ENCODE measurements at places on chromosomes 1 and 21.
A peak's percentile ranks its signal among the peaks of the same experiment; 100 is the strongest.

DNA sequence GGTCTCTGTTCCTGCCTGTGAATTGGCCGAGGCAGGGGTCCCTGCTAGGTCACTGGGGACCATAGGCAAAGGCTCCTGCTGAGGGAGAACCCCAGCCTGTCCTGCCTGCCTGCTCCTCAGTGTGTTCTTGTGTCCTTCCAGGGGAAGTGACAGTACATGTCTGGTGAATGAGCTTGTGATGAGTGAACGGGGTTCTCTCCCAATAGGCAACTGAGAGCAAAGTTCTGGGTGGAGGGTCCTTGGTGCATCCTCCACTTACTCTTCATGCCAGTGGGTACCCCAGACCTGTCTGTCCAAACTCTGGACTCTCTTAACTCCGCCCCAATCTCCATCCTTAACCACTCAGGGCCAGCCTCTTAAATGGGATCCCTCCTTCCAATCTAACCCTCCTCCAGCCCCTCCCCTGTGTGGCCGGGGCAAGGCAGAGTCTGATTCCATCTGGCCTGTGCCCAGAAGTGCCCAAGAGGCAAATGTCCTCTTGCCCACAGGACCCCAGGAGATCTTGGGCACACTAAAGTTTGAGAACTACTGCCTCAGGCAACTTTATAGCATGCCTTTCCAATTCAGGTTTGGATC lies 2.0 kb downstream of the XKR8 start:
- DNase-seq = no peak

DNA sequence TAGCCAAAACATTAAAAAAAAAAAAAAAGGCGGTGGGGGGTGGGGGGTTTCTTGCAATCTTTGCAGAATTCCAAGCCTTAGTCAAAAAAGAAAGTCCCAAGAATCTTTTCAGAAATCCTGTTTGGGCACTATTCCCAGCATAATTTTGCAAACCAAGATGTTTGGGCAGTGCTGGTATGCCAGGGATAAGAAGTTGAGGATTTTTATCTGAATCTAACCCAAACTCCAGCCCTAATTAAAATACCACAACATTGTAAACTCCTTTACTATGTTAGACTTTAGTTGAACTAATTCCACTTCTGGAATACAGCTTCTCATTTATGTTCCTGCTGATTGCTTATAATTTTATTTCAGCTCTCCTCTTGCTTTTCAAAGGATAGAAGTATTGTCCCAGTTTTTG lies 504.1 kb upstream of the ADGRL2 start:
- DNase-seq = no peak

DNA sequence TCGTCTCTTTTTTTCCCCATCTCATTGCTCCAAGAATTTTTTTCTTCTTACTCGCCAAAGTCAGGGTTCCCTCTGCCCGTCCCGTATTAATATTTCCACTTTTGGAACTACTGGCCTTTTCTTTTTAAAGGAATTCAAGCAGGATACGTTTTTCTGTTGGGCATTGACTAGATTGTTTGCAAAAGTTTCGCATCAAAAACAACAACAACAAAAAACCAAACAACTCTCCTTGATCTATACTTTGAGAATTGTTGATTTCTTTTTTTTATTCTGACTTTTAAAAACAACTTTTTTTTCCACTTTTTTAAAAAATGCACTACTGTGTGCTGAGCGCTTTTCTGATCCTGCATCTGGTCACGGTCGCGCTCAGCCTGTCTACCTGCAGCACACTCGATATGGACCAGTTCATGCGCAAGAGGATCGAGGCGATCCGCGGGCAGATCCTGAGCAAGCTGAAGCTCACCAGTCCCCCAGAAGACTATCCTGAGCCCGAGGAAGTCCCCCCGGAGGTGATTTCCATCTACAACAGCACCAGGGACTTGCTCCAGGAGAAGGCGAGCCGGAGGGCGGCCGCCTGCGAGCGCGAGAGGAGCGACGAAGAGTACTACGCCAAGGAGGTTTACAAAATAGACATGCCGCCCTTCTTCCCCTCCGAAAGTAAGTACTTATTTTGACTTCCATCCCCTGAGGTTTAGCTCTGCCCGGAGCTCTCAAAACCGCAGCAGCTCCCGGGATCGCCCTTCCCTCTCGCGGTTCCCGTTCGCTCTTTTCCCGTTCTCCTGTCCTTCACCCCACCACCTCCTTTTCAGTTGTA lies 1.5 kb downstream of the TGFB2 start:
- DNase-seq = no peak

GRCh38 chr1:237074371-237075117 lies 32.6 kb downstream of the RYR2 start:
- DNase-seq = no peak

GRCh38 chr21:29737186-29737585 lies 202.6 kb downstream of the GRIK1 start:
- peak; percentile 8 for DNase-seq

DNA sequence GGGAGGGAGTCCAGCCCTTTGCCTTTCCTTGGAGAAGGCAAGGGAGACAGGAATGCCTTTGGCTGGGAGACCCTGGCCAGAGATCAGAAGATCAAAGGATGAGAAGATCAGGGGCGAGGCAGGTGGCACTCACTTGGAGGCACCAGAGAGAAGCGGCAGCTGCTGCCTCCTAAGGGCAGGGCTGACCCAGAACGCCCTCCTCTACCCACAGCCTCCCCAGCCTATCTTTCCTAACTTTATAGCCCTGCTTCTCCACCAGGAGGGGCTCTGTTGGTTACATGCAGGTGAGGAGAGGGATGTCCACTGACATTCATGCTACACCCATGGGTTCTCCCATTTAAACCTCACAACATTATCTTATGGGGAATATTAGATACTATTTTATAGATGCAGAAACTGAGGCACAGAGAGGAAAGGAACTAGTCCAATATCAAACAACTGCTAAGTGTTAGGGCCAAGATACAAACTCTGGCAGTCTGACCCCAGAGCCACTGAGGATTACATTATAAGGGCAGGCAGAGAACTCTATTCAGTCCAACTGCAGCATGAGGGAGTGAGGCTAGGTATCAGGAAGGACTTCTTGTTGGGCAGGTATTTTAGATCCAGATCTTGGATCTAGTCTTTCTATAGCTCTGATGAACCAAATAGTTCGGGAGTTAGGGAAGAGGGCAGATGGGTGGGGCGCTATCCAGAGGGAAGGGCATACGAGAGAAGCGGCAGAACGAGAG lies 19.9 kb downstream of the LGR6 start:
- no peak for DNase-seq

GRCh38 chr1:172154551-172154950 lies 265.9 kb upstream of the C1orf105 start:
- no peak for DNase-seq
